ENCODE measurements at places on chromosomes 1 and 21.

- DNase-seq, result no peak
Observed at GRCh38 chr1:236550961-236551851, 27.4 kb downstream of the LGALS8 start.

DNA sequence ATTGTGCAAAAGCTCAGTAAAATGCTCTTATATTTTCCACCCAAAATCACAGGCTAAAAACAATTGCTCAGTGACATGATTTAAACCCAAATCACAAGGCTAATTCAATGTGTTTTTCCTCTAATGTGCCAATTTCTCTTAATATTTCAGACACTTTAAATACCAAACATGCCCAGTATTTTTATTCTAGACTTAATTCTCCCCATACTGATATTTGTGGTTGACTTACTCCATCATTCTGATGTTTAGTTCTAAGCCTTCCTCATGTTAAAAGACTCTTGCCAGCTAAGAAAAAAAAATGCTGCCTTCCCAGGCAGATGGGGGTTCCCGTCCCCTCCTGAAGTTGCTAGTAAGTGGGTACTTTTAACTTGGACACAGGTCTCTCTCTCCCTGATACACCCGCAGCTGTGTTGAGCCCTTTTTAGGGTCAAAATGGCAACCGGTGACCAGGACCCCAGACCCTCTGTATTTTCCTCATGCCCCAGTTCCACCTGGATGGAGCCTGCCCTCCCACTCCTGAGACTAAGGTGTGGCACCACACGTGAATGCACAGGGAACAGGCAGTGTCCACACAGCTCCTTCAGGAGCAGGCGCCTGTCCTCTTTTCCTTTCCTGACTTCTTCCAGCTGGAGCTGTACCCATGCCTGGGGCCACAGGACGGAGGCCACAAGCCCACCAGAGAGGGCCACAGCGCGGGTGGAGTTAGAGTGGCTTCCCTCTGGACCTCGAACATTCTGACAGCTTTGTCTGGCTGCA is 118.9 kb downstream of the RIPK4 start:
- DNase-seq, result no peak

DNA sequence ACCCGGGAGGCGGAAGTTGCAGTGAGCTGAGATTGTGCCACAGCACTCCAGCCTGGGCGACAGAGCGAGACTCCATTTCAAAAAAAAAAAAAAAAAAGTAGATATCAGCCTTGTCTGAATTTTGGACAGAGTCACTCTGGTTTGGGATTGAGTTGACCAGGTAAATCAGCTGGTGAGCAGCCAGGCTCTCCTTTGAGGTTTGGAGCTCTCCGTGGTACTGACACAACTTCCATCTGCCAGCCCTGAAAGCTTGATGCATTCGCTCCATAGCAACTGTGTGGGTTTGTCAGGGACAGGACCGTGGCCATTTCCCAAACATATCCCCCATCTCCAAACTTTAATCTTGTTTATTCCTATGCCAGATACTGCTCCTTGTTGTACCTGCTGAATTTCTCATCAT is 155.2 kb downstream of the DMRTA2 start:
- DNase-seq, result peak; percentile 7

GRCh38 chr1:206885341-206886060 is 11.7 kb upstream of the IL24 start:
- no peak for DNase-seq

DNA sequence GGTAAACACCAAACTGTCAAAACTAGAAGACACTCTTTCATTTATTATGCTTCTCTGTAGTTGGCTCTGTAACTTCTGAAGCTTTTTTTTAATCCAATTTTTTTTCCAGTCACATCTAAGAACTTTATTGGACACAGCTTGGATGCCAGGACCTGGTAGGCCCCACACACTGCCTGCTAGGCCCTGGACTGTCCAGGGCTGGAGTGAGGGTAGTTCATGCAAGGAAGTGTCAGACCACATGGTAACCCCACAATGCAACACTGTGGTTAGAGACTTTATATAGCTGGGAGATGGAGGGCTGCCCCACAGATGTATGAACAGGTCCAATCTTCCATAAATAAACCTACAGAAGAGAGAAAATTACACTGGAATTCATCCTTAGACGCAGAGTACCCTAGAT is 7.1 kb downstream of the SLC2A1 start:
- no peak for DNase-seq

DNA sequence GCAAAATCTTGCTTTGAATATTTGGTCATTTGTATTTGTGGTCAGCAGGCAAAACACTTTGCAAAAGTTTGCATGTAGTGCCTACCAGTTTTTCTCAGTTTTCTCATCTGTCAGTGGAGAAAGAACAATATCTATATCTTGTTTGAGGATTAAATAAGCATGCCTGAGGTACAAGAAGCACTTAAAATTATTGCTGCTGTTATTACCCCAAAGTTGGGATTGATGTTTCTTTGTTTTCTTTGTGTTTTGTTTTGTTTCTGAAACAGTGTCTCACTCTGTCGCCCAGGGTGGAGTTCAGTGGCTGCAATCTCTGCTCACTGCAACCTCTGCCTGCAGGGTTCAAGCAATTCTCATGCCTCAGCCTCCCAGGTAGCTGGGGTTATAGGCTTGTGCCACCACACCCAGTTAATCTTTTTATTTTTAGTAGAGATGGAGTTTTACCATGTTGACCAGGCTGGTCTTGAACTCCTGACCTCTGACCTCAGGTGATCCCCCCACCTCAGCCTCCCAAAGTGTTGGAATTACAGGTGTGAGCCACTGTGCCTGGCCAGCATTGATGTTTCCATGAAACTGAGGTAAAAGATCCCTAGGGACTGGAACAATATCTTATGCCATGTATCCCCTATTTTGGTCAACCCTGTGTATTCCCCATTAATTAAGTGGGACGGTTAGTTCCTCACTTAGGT is 15.9 kb downstream of the RAP1A start:
- no peak for DNase-seq

DNA sequence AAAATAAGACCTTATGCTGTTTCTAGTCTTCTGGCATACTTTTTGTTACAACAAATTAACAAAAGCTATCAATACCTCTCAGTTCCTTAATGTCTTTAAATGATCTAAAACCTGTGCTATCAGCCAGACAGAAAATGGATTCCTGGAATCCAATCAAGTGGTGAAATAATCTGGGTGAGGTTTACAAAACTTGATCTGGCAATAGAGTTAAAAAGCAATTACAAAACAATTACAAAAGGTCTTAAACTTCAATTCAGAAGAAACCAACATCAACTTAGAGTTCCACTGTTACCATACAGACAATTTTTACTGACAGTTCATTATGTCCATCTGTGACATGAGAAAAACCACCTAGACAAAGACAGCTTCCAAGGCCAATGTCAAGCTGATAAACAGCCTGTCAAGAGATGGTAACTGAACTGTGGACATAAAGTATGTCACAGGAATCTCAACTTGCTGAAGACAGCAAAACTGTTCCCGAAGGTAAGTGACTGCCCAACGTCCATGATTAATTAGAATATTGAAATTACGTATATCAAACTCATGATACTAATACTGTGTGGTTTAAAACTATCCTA is 17.4 kb downstream of the ZZZ3 start:
- DNase-seq, result no peak

DNA sequence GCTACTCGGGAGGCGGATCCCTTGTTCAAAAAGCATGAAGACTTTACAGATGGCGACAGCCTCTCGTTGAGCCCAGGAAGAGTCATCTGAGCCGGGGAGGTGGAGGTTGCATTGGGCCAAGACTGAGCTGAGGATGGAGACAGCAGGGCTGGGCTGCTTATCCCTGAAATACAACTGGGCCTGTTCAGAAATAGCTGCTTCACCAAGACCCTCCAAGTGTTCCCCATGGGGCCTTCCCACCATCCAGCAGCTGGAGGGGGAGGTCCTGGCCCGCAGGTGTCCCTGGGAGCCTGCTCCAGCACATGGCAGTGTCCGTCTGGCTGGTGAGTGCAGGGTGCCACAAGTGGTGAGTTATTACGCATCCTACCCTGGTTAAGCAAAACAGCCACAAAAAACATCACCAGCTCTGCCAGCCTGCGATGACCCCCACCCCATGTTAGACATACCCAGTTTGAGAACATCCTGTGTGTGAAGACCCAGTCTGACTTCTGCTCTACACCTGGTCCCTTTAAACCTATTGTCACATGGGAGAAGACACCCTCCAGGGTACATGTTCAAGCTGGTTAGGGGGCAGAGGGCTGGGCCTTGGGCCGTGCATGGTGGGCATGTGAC is 93.1 kb upstream of the TMPRSS2 start:
- DNase-seq, result no peak

DNA sequence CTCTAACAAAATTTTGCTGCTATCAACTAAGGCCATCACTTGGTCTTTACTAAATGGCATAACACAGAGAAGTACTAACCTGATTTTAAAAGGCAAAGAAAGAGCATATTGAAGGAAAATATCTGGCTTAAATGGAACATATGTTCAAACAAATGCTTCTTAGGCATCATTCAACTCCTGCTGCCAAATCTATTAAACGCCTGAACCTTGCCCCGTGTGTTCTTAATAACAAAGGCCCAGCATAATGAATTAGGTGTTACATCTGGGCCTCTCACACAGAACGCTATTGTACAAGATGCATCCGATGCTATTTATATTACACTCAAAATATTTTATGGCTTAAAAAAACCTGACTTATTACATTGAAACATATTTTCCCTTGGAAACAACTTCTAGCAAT is 48.4 kb downstream of the B3GALNT2 start:
- DNase-seq, result no peak

DNA sequence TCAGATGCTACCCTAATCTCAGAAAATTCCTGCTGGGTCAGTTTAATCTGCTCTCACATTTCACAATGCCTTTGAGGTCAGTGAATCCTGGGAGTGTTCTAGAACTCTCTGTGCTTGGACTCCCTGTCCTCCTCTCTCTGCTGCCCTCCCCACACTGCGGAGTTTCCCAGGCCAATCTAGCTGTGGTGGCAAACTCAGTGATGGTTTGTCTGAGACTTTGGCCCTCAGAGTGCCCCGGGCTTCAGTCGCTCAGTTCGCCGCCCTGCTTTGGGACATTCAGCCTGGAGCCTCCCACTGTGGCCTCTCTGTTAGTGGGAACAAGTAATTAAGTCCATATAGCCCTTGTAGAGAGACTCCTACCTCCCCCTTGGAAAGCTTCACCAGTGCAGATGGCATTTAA is 7.1 kb downstream of the C1orf226 start:
- DNase-seq, result no peak

DNA sequence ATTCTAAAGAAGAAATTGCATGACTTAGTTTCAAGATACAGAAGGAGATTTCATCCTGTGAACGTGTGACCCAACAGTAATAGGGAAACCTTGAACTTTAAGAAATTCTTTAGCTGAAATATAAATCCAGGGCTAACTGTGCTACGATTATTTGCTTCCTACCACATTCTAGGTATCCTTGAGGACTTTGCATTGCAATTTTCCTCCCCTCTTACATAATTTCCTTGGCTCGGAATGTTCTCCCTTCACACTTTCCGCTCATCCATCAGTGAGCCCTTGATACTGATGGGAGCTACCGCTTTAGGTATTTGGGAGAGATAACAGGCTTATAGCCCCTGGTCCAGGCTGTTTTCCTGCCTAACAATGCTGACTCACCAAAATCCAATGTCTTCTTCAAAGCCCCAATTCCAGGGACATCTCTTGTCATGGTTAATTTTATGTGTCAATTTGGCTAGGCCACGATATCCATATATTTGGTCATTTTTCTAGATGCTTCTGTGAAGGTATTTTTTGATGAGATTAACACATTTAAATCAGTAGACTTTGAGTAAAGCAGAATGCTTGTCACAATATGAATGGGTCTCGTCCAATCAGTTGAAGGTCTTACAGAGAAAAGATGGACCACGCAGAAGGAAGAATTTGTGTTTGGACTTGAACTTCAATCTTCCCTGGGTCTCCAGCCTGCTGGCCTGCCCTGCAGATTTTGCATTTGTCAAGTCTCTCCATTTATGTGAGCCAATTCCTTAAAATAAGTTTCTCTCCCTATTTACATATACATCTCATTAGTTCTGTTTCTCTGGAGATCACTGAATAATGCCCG is 121.2 kb downstream of the PTPN14 start:
- peak; percentile 51 for DNase-seq
